ENCODE measurements at places on chromosomes 1 and 21. TPM values are rescaled to one million over a fixed set of nuclear protein-coding genes. Genes with fewer than 3 reads are reported as not detected.
A peak's percentile ranks its signal among the peaks of the same experiment; 100 is the strongest.

GRCh38 chr1:177948336-177948972, 21.4 kb downstream of the SEC16B start:
- no peak for DNase-seq

GRCh38 chr1:8711873-8712412, 105.5 kb downstream of the RERE start:
- DNase-seq: no peak

TSPAN1 gene
- total RNA-seq: 7.8 TPM

DNA sequence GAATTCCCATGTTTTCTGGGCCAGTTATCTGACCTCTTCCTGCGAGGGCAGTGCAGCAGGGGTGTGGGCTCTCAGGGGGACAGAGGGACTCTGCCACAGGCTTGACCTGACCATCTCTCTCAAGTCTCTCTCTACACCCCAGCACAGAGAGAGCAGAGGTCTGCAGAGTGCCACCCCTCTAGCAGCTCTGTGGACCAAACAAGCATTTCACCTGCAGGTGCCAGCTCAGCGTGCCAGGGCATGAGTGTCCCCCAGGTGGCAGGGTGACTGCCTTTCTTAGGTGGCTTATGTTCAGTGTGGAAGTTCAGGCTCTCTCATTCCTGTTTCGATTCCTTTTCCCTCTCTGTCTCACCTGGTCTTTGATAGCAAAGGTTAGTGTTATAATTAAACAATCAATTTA, 191.3 kb downstream of the CACNA1E start:
- DNase-seq: no peak

- DNase-seq: peak; percentile 21
These were observed 9.3 kb downstream of the FAM151A start for GRCh38 chr1:54614024-54614423.

DNA sequence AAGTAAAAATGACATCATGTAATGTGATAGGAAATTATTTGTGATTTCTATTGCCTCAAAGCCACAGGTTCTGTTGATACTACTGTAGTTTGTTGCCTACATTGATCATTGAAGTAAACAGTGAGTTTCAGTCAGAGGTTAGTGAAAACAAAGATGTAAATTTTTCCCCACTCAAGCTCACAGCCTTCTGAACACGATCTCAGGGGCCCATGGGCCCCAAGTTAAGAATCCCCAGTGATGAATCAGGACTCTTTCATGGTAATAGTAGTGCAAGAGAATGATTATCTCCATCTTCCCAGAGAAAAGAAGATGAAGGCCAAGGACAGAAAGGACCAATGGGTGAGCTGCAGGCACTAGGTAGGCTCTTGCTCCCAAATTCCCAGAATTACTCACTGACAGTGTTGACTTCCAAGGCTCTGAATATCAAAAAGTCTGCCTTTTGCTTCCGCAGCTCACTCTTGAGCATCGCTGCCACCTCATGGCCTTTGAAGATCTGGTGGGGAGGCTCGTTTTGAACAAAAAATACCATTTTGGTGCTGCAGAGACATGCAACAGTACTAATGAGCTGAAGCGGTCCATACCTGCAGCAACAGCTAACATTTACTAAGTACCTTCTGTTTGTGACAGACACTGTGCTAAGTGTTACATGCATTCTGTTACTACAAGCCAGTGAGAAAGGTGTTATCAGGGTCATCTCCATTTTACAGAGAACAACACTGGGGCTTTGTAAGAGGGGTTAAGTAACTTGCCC, 113.3 kb downstream of the KIAA0319L start:
- DNase-seq: no peak

DNA sequence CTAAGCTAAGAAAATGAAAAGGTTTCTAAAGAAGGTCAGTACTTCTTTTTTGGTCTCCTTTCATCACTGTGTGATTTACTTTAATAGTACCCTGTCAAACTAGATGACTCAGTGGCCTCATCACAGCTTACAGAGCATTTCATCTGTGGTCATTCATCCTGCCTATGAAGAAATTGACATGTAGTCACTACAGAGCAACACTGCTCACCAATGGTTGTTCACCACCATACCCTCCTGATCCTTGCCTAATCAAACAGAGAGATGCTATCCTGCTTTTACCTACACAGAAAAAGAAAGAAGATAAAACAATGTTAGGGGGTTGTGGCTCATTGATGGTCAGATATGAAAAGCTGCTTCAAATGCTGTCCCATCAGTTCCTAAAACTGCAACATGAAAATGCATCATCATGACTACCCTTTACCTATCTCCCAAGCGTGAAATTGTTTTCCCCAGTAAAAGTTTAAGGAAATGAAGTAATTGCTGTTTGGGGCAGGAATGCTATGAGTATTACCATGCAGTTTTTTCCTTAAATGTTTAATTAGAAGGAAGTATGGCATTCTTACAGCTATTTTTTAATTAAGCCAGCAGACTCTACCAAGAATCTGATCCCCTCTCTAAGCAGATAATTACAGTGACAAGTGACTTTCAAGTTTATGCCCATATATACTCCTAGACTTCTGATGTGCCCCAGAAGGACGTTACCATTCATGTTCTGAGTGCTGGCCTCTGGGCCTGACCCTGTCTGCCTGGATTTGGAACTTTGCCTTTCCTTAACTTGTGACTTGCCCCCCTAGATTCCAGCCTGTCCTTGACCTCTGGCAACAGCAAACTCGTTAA, 46.1 kb upstream of the FBXO28 start:
- DNase-seq: no peak

- DNase-seq: no peak
These were observed 28.6 kb upstream of the NADK start for GRCh38 chr1:1806890-1807289.

CRYAA gene
- not detected for total RNA-seq

- DNase-seq: no peak
These were observed 24.4 kb upstream of the LEPR start for GRCh38 chr1:65395887-65396612.

All from suprapubic skin (tissue), 4 donors.